ENCODE measurements at places on chromosomes 2 and 18.

GRCh38 chr2:108580050-108580449, 45.8 kb downstream of the LIMS1 start:
- H3K4me1 ChIP-seq, result peaks cover 20% of the 10 kb centered on the region
- no peak for DNase-seq
- no peaks in the 10 kb centered on the region for H3K27me3 ChIP-seq
- H3K36me3 ChIP-seq, result no peaks in the 10 kb centered on the region
- no peak overlapping the region for H3K4me3 ChIP-seq

DNA sequence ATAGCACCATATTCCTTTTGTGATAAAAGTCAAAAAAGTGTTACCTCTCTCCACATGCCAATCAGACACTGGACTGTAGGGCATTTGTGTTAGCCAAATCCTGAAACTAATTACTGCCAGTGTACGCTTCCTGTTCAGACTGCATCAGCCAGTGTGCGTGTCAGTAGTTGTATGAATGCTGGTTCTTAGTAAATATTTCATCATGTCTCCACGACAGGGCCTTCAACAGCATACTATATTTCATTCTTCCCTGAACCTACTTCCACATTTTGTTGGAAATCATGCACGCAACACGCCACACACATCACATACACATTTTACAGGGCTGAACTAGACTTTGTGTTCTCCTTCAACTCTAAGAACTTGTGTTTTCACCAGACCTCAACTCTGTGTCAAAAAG, 77.5 kb downstream of the EPB41L3 start:
- no peak overlapping the region for H3K27ac ChIP-seq
- H3K36me3 ChIP-seq, result no peaks in the 10 kb centered on the region
- H3K4me1 ChIP-seq, result no peaks in the 10 kb centered on the region
- H3K4me3 ChIP-seq, result no peak overlapping the region
- DNase-seq, result no peak

- peaks cover 3% of the 10 kb centered on the region for H3K4me1 ChIP-seq
- H3K36me3 ChIP-seq, result no peaks in the 10 kb centered on the region
- DNase-seq, result no peak
- no peak overlapping the region for H3K4me3 ChIP-seq
Measured at GRCh38 chr18:848062-848861, 36.2 kb upstream of the YES1 start.

- no peaks in the 10 kb centered on the region for H3K27me3 ChIP-seq
- no peak for DNase-seq
- H3K4me3 ChIP-seq, result no peak overlapping the region
- no peaks in the 10 kb centered on the region for H3K36me3 ChIP-seq
- H3K4me1 ChIP-seq, result peaks cover 3% of the 10 kb centered on the region
- H3K27ac ChIP-seq, result no peak overlapping the region
Measured at GRCh38 chr18:9762526-9762925, 54.4 kb downstream of the RAB31 start.

GRCh38 chr2:120904379-120904778, 168.7 kb downstream of the GLI2 start:
- no peak for DNase-seq
- H3K27ac ChIP-seq, result no peak overlapping the region
- no peaks in the 10 kb centered on the region for H3K27me3 ChIP-seq
- peaks cover 9% of the 10 kb centered on the region for H3K4me1 ChIP-seq
- H3K4me3 ChIP-seq, result no peak overlapping the region

Data from fibroblast of lung (primary cell).